Activated CD4-positive, CD25-positive, alpha-beta regulatory T cell (primary cell): ENCODE measurements at places on chromosomes 12 and 14.

DNA sequence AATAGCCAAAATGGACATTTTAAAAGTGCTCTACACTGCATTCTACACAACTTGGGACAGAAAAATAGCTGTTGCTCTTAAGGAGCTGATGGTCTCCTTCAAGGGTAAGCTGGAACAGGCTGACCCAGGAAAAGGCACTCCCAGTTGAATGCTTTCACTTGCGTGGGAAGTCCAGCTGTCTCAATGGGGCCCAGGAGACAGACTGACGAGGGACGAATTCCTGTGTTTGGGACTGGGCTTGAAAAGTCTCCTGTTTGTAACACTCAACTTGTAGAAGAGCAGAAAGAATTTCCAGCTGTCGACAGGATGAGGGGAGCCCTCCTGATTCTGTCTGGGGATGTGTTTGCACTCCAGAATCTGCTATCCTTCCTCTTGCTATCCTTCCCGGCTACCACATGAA, 180.8 kb downstream of the ZFP36L1 start:
- no peak for DNase-seq

DNA sequence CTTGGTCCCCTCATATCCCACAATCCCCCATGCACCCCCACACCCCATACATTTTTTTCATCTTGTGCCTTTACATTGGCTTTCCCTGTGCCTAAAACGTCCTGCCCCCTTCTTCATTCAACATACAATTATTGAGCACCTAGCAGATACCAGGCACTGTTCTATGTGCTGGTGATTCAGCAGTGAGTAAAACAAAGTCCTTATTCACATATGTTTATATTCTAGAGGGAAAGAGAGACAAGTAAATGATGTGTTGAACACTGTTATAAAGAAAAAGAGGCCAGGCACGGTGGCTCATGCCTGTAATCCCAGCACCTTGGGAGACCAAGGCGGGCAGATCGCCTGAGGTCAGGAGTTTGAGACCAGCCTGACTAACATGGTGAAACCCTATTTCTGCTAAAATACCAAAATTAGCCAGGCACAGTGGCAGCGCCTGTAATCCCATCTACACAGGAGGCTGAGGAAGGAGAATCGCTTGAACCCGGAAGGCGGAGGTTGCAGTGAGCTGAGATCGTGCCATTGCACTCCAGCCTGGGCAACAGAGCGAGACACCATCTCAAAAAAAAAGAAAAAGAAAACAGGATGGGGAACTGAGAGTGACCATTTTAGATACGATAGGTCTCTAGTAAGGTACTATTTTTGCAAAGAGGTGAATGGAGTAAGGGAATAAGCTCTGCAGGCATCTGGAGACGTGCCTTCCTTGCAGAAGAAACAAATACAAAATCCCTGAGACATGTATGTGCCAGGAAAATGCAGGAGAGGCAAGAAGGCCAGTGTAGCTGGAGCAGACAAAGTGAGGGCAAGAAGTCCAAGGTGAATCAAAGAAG, 12.2 kb downstream of the SLC7A7 start:
- no peak for DNase-seq

DNA sequence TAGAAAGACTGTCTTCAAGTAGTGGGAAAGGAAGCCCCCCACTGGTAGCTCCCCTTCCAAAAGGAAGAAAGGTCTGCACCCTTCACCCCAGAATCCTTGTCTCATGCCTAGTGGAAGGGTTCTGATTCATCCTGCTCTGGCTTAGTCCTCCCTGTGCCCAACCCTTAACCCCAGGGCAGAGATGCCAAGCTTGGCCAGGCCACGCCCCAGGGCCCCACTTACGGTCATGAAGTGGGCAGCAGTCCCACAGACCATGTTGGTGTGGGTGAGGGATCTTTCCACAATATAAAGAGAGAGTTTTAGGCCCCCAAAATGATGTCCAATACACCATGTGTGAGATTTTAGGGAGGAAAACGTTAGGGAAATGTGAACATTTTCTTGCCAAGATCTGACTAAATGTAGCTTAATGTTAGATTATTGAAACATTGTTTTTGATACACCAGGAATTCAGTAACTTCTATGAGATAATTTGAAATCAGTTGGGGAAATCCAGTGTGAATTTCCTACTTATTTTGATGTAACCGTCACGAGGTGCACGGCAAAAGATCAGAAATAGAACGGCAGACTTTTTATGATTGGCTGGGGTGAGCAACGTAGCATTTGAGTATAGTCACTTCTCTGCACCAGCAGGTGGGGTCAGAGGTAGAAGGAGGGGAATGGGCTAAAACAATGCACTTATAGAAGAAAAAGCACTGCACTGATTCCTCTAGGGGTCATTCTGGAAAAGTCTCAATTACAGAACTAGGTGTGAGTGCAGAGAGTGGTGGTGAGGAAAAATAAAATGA, 8.2 kb upstream of the SSPN start:
- no peak for DNase-seq

DNA sequence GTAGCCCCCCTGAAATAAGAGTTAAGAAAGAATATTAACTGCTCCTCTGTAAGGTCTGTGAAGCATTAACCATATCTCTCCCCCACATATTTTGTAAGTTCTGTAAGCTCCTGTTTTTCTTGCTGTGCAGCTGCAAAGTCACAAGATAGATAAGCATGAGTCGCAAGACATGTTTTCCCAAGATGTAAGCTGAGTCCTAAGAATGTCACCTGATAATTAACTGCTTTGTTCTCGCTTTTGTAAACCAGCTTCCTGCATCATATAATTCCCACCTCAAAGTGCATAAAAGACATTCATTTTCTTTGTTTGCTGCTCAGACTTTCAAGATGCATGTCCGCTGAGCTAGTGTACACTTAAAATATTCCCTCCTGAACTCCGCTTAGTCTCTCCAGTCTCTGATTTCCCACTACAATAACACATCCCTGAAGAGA, 27.0 kb upstream of the PHC1 start:
- DNase-seq, result no peak

GRCh38 chr14:52778702-52779101, 12.7 kb downstream of the GNPNAT1 start:
- DNase-seq, result no peak

DNA sequence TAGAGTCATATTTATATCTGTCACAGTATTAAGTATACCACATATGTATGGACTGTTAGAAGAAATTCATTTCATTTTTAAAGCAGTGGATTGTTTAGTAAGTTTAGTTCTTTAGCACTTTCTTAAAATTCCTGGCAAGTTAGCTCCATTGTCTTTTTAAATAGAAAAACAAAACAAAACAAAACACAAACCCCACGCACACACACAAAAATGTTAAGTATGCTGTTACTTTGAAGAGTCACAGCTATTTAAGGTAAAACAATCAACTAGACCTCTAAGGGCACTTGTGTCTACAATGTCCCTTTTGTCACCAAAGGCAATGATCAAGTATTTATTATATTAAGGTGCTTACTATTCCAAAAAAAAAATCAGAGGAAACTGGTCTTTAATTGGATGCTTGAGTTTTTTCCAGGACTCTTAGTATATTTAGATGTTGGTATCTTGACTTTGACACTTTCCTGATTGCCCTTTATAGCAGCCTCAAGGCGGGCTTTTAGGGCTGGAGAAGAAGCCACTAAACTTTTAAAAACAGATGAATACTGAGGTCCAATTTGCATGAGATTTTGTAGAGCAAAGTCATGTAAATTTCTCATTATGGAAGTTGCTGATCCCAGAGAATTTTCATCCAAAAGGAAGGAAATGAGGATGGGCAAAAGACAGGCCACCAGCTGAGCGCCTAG, 85.5 kb upstream of the HECTD1 start:
- DNase-seq, result no peak

- no peak for DNase-seq
Observed at GRCh38 chr14:68908803-68909202, 70.3 kb downstream of the ACTN1 start.

GRCh38 chr14:103178521-103178920, 55.3 kb downstream of the TNFAIP2 start:
- DNase-seq, result no peak

- no peak for DNase-seq
Observed at GRCh38 chr12:119679081-119679480, 11.1 kb downstream of the PRKAB1 start.

GRCh38 chr14:31489691-31490090, 1.9 kb upstream of the GPR33 start:
- no peak for DNase-seq

DNA sequence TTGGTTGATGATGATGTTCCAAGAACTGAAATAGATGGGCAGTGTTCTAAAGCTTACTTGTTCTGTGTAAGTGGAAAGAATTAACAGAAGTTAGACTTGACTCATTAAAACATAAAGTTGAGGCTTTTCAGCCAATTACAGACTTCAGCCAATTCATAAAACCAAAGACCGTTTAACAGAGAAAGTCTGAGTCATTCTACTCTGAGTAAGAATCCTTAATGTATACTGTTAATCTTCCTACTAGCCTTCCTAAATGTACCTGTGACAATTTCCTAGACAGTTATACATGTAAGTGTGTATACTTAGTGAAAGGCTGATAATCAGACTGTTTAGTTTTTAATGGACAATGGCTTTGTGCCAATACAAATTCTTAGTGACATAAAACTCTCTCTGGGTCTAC, 681.0 kb downstream of the RPL10L start:
- DNase-seq, result no peak

DNA sequence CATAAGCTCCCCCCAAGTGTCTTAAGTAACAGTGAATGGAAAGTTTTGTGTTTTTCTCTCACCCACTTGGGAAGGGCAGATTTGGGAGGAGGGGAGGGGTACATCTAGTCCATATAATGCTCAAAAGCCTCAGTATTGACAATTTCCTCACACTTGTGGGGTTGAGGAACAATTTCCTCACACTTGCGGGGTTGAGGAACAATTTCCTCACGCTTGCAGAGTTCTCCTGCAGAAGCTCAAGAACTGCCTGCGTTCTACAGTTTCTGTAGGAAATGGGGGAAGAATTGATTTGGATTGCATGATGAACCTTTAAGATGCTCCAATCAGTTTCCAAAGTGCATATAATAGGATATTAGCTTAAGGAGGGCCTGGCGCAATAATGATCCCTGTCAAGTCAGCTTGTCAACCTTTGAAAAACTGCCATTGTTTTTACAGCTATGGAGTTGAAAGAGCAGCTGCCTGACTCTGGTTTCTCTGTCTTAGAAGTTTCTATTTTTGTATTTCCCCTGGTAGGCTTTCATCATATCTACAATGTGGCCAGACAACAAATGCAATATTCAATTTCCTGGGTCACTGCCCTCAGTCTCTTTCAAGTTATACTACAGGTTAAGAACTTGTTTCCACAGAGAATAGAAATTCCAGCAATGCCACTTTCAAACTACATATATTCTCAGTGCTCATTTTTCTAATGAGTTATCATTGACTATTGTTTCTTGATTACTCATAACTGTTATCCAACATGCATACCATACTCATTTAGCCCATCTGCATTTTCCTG, 66.5 kb downstream of the PLEKHG7 start:
- no peak for DNase-seq

- DNase-seq, result no peak
Observed at GRCh38 chr12:133165776-133166175, 15.5 kb upstream of the ZNF268 start.
